Motor neuron (in vitro differentiated cells): ENCODE measurements at places on chromosomes 4 and X. TPM values are rescaled to one million over a fixed set of nuclear protein-coding genes. Genes with fewer than 3 reads are reported as not detected.
A peak's percentile ranks its signal among the peaks of the same experiment; 100 is the strongest.

Gene ESX1
- total RNA-seq = 0.25 and 0.27 TPM in 2 replicates

GRCh38 chrX:153922932-153923857 lies 2.9 kb downstream of the ARHGAP4 start:
- ATAC-seq = no peak

- ATAC-seq = peak; percentile 81
These were observed 99.0 kb downstream of the DHRSX start for GRCh38 chrX:2401590-2402360.

DNA sequence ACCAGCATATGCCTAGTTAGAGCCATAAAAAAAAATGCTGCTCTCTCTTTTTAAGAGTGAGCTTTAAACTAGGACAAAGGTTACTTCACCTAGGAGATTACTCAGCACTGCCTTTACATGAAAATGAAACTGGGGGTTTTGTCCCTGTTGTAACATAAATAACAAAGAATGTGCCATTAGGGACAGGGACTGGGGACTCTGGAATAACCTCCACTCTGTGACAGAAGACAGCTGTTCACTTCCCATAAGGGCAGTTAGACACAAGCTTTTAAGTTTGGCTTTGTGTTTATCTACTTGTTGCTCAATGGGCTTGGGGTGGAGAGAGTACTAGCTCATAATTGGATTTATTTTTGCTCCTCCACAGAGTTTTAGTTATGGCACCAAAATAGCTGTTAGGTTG lies 11.9 kb downstream of the ENPEP start:
- ATAC-seq = no peak

DNA sequence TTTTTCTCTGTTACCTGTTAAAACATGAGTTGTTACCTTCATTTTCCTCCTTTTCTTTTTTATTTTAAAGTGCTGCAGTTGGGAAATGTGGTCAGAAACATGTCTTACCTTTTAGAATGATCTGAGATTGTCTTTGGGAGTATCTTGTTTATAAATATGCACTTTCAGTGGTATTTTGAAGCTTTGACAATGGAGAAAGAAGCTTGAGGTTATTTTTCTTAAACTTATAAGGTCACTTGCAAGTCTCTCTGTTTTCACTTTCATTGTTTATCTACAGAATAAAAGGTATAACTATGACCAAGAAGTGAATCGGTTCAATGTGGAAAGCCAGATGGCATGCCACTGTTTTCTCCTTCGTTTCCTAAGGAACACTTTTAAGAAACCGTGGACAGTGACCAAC lies 167.5 kb upstream of the SLC7A11 start:
- ATAC-seq = no peak

Gene GNRHR
- 1.1 and 2.4 TPM in 2 replicates for total RNA-seq

DNA sequence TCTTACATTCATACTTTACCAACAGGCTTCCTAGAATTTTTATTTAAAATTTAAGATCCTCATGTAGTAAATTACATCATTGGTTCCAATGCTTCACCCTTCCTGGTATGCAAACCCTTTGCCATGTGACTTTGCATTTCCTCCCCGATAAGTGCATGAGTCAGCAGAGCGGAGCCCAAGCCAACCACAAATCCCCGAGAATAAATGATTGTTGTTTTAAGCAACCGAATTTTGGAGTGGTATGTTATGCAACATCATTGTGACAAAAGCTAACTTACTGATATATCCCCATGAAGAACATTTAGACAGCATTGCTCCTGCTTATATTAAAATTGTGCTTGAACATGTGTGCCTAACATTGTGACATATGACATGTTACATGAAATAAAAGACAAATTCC lies 199.4 kb upstream of the DDX53 start:
- peak; percentile 95 for ATAC-seq

GRCh38 chr4:24924309-24924781 lies 11.5 kb upstream of the CCDC149 start:
- no peak for ATAC-seq

Gene CYLC1
- total RNA-seq = not detected in 2 replicates

GRCh38 chr4:24266951-24267722 lies 317.2 kb downstream of the DHX15 start:
- peak; percentile 97 for ATAC-seq

DNA sequence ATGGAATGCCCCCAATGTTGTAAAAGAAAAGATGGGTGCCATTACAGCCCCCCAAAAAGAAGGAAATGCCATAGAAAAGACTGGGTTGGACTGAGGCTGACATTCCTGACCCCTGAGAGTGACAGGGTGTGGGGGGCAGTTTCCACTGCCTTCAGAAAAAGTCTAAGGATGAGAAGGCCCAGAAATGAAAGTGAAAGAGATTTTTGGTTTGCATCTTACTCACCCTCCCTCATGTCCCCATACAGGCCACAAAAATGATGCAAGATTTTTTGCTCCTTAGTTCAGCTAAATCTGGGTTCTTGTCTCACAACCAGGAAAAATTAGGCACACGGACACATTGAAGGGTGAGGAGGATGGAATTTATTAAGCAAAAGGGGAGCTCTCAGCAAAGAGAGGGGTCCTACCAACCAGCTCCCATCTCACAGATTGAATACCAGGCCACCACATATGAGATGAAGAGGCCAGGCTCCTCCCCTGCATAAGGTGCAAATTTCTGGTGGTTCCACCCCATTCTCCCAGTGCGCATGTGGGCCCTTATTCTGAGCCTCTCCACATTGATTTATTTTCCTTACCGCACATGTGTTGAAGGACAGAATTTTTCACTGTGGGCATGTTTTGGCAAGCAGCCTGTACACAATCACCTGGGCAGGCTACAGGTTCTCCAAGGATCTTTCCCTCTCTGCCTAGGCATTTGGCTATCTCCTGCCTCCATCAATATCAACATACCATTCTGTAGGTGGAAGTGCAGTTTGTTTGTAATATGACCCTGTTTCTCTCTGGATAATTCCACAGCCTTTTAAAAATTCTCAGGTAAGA lies 18.8 kb downstream of the PPP4R3C start:
- no peak for ATAC-seq

DNA sequence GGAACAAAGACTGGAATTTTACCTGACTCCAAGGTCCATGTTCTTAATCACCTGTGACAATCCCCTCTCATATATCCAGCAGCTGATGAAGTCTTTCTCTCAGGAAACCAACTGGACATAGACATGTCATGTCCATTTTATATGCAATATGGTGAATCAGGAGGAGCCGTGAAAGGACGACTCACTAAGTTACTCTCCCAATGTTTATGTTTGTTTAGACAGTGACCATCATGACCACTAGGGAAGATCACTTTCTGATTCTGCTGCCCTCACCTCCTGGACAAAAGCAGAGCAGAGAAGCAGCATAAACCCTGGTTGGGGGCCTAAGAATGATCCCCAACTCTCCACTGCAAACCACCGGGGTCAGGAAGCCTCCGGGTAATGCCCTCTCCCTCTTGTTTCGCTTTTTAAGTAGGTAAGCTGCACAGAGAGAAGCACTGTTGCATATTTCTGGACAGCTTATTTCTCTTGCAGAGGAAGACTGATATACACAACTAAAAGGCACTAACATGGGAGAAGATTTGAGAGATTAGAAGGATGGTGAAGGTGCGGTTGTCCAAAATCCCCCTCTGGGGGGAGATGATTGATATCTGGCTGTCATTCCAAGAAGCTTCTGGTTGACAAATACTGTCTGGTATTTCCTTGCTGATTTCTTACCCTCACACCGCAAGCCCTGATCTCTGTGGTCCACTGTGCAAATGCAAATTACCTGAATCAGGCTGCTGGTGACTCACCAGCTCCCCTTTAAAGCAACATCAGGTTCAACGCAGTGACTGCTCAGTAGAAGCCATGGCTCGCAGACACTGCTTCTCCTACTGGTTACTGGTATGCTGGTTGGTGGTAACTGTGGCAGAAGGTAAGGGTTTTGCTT lies at the start of gene ODAPH:
TSS of gene ODAPH (plus strand) at position 773 of the 871 bp plus-strand sequence. CDS start at position 790, 17 bp downstream.
- peak; percentile 100 for ATAC-seq

Gene DGKK
- total RNA-seq = 0.41 and 0.57 TPM in 2 replicates

GRCh38 chrX:35339796-35340195 lies 397.2 kb downstream of the FAM47B start:
- ATAC-seq = no peak

- ATAC-seq = no peak
These were observed 13.8 kb upstream of the MXD4 start for GRCh38 chr4:2275546-2276251.

- ATAC-seq = peak; percentile 68
These were observed 26.0 kb downstream of the MANBA start for GRCh38 chr4:102734591-102735385.

GRCh38 chr4:142194905-142195304 lies 558.5 kb downstream of the IL15 start:
- no peak for ATAC-seq

Gene USP26
- total RNA-seq = 0.36 TPM in 1 of 2 replicates, not detected in the other

GRCh38 chrX:71439420-71439819 lies 73.3 kb downstream of the TAF1 start:
- no peak for ATAC-seq

GRCh38 chrX:47502316-47503125 lies 19.5 kb upstream of the ZNF41 start:
- ATAC-seq = no peak

- ATAC-seq = no peak
These were observed 441.0 kb downstream of the RAPGEF2 start for GRCh38 chr4:159543831-159544230.

Gene BRS3
- total RNA-seq = 0.20 TPM in 1 of 2 replicates, not detected in the other

GRCh38 chr4:2930135-2930757 lies 33.0 kb downstream of the NOP14 start:
- ATAC-seq = no peak

DNA sequence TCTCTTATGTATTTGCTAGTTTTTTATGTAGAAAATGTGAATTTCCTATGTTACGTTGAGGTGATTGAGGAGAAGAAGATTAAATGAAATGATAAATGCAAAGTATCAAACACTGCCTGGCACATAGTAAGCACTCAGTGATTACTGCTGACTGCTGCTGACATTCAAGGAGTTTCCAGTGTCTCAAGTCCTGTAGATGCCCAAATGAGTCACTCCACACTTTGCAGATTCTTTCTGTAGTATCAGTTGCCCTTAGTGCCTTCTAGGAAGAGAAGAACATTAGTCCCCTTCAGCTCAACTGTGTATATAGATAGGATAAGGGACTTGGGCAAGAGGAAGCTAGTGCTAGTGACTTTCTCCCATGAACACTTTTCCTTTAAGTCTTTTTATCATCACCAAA lies 240.5 kb upstream of the TEX13A start:
- no peak for ATAC-seq

Gene SLC30A9
- total RNA-seq = 57.1 and 62.0 TPM in 2 replicates

- ATAC-seq = no peak
These were observed 693.6 kb upstream of the HS3ST1 start for GRCh38 chr4:12122316-12122715.

Gene SPANXC
- total RNA-seq = not detected in 2 replicates

- peak; percentile 49 for ATAC-seq
These were observed at the start of gene ARX for GRCh38 chrX:25015486-25016360. Gene ARX, minus strand, starts transcription at chrX:25015965. Its CDS starts 228 bp downstream, at chrX:25015737.

DNA sequence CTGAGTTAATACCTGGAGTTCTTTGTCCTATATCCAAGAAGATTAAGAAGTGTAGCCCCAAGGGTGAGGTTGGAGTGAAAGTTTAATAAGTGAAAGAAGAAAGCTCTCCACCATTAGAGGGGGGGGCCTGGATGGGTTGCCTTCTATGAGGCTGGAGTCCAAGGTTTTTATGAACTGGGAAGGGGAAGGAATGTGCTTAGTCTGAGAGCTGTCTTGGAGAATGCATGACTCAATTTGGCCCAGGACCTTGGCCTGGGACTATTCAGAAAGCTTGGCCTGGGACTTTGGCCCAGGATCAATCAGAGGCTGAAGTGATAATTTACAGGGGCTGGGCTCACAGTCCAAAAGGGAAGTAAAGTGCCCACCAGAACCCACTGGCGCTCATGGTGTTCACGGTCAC lies 1049.0 kb upstream of the GRIA3 start:
- ATAC-seq = no peak

GRCh38 chrX:56762220-56762619 lies 33.2 kb downstream of the NBDY start:
- no peak for ATAC-seq

DNA sequence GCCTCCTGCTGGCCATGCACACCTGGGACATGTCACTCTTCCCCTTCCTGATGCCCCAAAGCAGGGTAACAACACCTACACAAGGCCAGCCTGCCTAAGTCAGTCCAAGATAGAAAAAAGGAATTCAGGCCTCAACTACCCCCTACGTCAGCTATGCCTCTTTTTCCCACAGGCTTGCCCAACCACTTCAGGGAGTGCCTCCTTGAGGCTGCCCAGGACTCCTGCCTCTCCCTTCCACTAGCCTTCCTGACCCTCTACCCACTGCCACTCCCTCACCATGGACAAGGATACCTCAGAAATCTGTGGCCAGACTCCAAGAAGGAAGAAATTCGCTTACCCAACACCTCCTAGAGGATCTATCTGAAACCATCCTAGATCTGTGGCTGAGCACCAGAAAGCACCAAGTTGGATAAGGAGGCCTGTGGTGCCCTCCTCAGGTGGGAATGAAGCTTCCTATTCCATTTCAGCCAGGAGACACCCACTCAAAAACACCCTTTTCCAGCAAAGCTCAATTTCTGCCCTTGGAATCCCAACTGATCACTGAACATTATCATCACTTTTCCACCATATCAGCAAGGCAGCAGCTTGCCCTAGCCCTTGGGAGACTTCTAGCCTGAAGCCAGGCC lies 1.8 kb downstream of the KDM5C start:
- ATAC-seq = no peak

Gene VCX2
- total RNA-seq = not detected in 2 replicates

DNA sequence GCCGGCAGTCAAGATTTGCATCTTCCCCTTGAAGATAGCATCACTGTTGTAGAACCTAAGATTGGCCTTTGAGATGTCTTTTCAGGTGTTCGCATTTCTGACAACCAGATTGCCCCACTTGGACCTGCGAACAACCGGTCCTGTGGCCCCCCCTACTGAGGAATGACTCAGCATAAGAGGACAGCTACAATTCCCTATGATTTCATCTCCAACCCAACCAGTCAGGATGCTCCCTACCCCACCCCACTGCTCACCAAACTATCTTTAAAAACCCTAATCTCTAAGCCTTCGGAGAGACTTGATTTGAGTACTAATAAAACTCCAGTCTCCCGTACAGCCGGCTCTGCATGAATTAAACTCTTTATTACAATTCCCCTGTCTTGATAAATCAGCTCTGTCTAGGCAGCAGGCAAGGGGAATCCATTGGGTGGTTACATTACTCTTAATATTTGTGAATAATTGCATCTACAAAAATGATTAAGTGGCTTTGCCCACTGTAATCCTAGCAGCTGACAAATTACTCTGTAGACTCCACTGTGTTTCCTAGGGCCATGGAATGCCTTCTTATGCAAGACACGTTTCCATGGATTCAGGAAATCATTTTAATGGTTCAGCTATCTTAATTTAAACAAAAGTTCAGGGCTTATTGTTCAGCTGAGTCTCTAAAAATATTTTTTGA lies 95.4 kb downstream of the GPR143 start:
- ATAC-seq = no peak

DNA sequence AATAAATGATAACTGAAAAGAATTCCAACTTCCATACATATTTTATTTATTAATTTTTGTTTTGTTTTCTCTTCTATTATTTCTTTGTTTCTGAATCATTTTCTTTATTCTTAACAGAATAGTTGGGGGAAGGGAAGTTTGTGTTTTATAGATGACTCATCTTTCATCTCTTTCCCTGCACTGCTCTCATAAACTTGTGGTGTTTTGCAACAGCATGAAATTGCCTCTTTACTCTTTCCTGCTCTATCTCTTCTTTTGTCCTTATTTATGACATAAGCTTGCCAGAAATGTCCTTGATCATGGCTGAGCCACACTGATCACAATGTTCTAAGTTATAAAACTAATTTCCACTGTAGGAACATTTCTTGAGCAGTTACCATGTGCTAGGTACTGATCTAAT lies 22.3 kb downstream of the QRFPR start:
- ATAC-seq = peak; percentile 61
